ENCODE measurements at places on chromosomes 2 and 18.

DNA sequence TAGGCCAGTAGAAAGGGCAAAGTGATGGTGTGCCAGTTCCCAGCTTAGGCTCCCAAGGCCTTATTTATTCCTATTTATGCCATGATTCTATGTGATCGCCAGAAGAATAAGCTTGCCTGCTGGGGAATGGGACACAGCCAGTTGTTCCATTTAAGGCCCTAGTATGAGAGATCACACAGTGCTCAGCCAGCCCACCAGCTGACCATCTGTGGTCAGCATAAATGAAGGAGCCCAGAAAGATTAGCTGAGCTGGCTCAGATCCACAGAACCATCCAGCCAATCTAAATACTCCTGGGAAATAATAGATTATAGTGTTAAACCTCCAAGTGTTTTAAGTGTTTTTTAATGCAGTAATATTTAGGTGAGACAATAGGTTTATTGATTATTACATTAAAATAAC is 12.6 kb upstream of the L3MBTL4 start:
- DNase-seq: no peak

- peak; percentile 44 for DNase-seq
These were observed 94.4 kb upstream of the NEUROD1 start for GRCh38 chr2:181774685-181775084.

GRCh38 chr18:9436206-9436929 is 38.9 kb upstream of the RALBP1 start:
- no peak for DNase-seq

- DNase-seq: no peak
These were observed 57.9 kb downstream of the SNORC start for GRCh38 chr2:232927793-232928550.

DNA sequence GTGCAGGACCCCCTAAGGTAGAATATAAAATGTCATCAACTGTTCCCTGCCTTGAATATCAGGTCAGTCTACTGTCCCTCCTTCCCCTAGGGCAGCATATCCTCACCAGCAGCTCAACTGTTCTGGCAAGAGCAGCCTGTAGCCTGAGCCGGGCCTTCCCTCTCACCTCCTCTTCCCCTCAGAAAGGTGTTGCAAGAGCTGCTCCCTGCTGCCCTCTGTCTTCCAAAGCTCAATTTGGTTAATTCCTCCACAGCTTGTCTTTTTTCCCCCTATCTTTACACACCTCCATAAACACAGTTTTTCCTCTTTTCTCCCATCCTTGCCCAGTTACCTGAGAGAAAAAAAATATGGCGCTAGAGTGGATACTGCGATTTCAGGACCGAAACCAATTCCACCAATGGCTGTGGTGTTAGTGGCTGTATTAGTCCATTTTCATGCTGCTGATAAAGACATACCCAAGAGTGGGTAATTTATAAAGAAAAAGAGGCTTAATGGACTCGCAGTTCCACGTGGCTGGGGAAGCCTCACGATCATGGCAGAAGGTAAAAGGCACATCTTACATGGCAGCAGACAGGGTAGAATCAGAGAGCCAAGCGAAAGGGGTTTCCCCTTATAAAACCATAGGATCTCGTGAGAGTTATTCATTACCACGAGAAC is 184.7 kb downstream of the MREG start:
- DNase-seq: peak; percentile 37

GRCh38 chr2:129895061-129895460 is 84.4 kb upstream of the RAB6C start:
- no peak for DNase-seq

DNA sequence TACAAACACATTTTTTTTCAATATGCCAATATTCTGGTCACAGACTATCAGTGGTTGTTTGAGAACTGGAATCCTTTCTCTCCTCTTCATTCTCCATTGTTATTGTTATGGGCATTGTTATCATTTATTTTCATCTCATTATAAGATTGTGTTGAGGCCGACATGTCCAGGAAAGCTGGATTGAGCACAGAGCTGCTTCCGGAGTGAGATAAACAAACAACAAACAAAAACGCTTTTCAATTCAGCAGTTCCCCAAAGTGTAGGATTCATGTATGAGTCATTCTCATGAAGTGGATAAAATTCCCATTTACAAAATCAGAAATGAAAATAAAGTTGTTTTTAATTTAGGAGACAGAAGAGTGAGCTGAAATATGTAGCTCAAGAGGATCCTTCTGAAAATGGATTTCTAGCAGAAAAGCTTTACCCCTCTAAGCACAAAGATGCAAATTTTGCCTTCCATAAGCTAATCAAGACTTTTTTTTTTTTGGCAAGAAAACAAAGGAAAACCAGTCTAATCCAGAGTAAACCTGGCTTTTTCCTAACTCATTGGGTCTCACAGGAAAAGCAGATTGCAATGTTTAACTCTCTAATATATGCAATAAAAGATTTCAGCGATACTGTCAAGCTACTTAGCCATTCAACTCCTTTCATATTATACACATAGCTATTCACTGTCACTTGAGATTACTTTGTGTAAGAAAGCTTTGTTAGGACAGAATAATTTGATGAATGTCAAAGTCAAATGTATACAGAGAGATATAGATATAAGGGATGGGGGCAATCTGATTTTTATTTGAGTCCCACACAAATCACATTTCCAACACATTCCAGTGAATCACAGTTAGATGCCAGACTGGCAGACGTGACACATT is 1441.7 kb upstream of the CELF4 start:
- DNase-seq: no peak

- DNase-seq: no peak
These were observed 49.3 kb downstream of the TRAF3IP1 start for GRCh38 chr2:238369591-238370040.

- no peak for DNase-seq
These were observed 124.0 kb downstream of the HDAC4 start for GRCh38 chr2:239276851-239277250.

GRCh38 chr2:71336802-71337201 is 5.2 kb downstream of the ZNF638 start:
- peak; percentile 3 for DNase-seq

DNA sequence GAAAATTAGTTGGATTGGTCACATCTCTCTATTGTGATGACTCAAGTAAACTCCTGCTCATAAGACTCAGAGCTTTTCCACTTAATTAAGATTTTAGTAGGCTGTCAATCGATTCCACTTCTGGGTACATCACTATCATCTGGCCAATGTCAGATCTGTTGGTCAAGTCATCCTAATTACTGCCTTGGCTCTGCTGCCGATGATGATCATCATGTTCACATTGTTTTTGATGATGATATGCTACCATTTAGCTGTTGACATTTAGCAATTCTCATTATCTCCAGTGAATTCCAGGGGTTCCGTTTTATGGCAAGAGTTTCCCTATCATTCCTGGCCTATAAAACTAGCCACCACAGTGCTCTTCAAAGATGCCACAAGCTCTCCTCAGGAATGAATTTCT is 253.4 kb downstream of the IKZF2 start:
- DNase-seq: no peak

DNA sequence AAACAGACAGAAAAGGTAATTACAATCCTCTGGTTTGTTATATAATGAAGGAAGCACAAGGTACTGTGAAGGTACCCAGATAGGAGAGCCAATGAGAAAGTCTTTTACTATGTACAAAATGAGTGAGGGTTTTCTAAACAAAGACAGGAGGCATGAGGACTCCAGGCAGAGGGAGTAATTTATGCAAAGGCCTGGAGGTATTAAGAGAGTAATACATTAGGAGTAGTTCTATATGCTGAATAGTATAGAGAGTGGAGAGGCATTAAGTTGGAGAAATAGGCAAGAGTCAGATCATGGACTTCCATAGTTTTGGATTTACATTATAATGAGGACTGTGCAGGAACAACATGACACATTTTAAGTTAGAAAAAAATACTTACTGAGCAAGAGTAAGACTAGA is 216.0 kb downstream of the SCG2 start:
- DNase-seq: no peak

DNA sequence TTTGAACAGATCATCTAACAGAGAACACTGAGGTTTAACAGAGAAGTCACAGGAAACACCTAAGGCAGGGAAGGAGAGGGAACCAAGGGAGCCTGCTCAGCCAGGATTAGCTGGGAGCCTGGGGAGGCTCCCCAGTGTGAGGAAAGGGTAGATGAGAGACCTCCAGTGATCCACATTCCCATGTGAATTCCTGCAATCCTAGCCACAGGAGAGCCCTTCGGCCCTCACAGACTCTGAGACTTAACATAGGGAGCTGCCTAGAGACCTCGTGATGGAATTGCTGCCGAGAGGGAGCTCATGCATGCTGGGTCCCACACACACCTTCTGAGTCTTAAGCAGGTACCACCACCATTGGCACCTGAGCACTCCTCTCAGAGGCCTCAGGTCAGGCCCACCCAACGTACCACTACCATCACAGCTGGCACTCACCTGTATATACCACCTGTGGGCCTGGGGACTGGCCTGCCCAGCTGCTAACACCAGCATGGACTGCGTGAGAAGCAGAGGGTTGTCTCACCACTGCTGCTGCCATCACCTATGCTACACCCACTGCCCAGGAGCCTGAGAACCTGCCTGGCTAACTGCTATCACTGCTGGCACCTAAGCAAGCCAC is 225.9 kb upstream of the RASGRP3 start:
- DNase-seq: no peak
